ENCODE measurements at places on chromosomes 2 and 18.

- DNase-seq: no peak
Measured at GRCh38 chr2:42436370-42436769, 57.4 kb downstream of the KCNG3 start.

DNA sequence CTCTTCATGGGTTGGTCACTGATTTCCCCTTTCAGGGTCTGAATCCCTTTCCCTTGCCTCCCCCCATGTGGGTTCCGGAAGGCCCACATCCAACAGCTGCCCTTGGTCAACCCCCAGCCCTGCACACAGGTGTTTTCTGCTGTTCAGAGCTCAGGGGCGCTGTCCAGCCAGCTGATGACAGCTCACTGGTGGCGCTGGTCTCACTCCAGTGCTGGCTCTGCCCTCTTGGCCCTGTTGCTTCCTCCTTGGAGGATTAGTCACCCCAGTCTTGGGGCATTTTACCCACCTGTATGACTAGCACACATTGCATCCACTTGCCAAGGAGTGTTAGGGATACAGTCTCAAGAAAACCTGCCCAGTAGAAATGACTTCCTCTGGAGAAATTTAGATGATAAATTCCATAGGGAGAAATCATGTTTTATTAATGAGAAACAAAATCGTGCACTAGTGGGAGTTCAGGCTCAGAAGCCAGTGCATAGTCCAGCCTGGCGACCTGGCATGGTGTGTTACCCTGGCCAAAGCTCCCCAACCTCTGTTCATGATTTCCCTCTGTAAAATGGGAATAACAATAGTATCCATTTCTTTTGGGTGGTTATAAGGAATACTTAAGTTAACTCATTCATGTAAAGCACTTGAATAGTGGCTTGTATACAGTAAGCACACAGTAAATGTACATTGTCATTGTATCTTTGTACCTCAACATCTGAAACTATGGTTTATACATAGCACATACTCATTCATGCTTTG lies 21.6 kb downstream of the CRIM1 start:
- DNase-seq: no peak

GRCh38 chr18:12443551-12443950 lies 35.8 kb downstream of the PRELID3A start:
- DNase-seq: no peak

- no peak for DNase-seq
Measured at GRCh38 chr2:171391532-171391931, 42.3 kb downstream of the METTL8 start.

GRCh38 chr18:5891854-5892215 lies 3.5 kb downstream of the TMEM200C start:
- no peak for DNase-seq

DNA sequence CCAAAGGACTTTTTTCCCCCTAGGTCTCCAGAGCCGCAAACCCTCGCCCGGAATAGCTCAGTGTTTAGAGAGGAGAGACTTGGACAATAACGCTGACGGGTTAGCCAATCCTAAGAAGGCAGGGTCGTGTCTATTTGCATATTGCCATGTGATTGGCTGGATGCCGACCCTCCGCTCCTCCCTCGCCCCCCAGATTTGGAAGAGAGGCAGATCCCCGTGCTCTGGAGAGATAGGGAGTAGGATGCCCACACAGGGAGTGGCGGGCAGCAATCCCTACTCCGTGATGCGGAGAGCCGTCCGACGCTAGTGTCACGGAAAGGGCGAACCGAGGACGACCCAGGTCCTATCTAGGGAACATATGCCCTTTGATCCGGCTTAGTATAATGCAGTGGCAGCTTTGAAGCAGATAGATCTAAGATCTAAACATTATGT lies 1.4 kb downstream of the WNT6 start:
- no peak for DNase-seq

- DNase-seq: no peak
Measured at GRCh38 chr2:38077431-38077769, 1.4 kb upstream of the CYP1B1 start.

GRCh38 chr2:23659773-23660172 lies 267.1 kb downstream of the ATAD2B start:
- DNase-seq: no peak

DNA sequence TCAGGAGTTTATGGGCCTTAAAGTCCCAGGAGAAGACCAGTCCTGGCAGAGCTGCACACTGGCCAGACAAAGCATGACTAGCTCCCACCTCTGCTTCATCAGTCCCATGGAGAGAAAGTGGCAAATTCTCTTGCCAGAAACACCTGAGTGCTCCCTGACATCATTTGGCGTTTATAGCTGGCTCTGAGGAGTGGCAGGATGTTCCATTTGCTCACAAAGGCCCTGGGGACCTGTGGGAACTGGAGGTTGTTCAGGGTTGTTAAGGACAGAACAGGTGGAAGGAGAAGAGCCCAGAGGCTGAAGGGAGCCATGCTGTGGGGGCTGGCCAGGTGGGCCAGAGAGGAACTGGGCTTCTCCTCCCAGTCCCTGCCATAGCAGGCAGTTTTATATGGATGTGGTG lies 56.1 kb downstream of the RPL37A start:
- no peak for DNase-seq

- DNase-seq: no peak
Measured at GRCh38 chr18:24770311-24771024, 310.0 kb downstream of the HRH4 start.

DNA sequence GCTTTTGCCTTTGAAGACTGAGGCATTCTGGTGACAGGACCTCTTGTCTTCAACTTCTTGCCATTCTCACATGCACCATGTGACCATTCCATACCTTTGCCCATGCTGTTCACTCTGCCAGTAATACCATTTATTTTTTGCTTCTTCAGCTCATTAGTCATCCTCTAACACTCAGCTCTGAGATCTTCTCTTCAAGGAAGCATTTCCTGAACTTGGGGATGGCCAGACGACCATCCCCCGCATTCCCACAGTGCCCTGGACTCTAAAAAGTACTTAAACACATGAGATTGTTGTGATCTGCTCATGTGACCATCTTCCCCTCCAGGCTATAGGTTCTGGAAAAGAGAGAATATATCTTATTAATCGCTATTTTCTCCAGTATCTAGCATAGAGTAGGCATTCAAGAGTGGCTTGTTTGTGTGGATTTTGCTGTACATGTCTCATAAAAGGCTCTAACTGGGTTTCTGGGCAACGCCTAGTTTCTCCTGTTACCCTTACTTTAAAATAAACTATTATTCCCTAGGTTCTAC lies 33.9 kb downstream of the PAX3 start:
- DNase-seq: no peak

DNA sequence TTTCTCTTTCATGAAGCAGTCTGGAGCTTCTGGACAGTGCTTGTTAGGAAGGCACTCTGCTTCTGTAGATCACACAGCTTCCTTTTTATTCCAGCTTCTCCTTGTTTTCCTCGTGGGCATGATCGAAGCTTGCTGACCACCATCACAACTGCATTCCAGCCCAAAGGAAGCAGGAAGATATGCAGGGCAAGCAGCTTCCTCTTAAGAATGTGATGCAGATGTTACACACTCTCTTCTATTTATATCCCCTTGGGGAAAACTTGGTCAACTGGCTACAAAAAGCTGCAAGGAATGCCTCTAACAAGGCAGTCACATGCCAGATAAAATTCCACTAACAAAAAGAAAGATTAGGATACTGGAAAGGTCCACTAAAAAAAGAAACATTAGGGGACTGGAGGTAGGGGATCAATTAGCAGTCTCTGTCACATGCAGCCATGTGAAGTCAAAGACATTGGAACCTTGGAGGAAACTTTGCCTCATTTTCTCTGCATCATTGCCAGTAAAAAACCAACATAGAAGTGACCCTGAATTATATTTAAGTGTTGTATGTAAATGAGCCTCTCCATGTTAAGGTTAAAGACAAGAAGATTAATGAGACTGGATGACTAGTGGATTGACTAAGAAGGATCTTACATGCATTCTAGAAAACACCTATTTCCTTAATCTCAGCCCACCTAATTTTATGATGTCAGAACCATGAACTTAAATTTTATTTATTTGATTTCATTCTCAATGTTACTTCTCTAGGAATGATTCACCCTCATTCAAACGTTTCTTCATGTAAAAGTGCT lies 98.3 kb downstream of the NAB1 start:
- no peak for DNase-seq

DNA sequence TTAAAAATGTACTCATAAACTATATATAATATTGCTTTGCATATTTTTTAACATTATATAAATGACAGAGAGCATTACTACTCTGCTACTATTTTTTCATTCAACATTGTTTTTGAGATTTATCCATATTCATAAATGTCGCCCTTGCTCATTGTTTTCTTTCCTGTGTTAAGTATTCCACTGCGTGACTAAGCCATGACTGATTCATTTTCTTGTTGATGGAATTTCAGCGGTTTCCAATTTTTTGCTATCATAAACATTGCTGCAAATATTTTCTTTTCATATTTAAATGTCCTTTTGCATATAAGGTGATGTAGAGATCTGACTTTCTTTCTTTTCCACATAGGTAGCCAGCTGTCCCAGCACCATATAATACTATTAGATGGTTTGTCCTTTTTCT lies 57.6 kb downstream of the SFXN5 start:
- no peak for DNase-seq

- DNase-seq: no peak
Measured at GRCh38 chr2:142980246-142981068, 103.0 kb downstream of the KYNU start.

DNA sequence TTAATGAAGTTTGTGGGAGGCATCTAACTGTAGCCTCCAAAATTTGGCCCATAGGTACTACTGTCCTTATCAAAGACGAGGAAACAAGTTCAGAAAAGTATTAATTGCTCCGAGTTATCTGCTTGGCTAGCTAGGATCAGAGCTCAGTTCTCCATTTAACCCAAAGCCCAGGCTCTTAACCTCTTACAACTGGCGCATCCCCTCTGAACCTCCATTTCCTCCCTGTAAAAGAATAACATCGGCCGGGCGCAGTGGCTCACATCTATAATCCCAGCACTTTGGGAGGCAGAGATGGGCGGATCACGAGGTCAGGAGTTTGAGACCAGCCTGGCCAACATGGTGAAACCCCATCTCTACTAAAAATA lies 3.5 kb upstream of the MSH6 start:
- no peak for DNase-seq

DNA sequence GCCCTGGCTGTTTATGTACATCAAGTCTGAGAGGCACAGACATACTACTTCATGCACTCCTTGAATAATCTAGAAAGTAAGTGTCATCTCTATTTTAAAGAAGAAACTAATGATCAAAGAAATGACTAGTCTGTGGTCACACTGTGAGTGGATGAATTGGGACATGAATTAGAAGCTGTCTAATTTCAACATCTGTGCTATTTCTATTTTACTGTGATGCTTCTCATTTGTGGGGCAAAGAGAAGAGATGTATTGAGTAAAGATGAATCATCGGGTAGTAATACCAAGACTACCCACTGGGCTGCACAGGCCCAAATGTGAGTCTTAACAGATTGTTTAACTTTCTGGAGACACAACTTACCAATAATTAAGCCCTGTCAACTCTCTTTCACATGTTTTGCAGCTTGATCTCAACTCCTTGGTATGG lies 42.4 kb upstream of the MTIF2 start:
- DNase-seq: no peak

DNA sequence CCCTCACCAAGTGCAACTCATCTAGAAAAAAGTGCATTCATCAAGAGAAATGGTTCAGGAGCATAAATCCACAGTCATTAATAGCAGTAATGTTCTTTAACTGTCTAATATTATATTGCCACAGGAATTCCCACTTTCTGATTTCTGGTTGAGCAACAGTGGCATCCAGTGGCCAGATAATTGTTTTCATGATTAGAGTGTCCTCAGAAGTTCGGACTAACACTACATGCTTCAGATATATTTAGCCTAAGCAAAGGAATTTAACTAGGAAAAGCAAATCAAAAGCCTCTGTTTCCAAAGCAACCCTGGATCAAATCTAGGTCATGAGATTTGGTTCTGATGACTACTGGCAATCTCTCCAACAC lies 9.8 kb upstream of the ERBB4 start:
- DNase-seq: no peak

DNA sequence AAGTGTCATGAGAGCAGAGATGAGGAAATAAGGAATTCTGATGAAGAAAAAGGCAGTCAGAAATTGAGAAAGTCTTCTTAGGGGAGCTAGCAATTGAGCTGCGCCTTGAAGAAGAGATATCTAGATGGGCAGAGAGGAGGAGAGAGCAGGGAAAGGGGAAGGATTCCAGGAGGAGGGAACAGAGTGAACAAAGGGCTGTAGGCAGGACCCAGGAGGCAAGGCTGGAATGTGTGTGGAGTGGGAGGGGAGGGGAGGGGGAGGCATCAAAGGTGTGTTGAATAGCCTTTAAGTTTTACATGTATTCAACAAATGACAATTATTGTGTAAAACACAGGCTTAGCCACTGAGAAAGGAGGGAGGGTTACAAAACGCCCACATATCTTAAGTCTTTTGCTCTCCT lies 164.5 kb downstream of the TDRD15 start:
- DNase-seq: no peak

DNA sequence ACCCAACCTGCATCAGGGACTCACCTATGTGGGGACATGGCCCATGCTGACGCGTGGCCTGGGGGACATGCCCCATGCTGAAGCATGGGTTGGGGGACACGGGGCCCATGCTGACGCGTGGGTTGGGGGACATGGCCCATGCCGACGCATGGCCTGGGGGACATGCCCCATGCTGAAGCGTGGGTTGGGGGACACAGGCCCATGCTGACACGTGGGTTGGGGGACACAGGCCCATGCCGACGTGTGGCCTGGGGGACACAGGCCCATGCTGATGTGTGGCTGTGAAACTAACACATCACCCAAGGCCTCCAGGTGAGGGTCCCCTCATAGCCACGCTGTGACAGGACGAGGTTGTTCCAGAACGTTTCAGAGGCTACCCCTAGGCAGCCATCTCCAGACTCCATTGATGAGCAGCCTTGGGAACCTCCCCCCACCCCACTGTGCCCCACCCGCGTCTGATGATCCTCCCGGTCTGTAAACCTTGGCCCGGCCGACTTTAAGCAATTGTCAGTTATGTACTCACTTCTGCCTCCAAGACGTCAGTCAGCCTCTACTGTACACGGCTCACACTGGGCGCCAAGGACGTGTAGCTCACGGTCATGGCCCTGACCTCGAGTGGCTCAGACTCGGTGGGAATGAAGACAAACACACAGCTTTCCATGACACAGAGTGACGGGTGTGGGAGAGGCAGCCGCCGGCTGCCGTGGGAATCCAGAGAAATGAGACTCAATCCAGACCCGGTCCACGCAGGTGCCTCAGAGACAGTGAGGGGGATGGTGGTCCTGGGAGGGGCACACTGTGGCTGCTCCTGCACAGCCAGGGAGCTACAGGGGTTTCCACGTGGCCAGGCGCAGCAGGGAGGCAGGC lies 50.2 kb upstream of the SLC66A3 start:
- DNase-seq: no peak

- no peak for DNase-seq
Measured at GRCh38 chr2:48322251-48322650, 207.7 kb upstream of the STON1 start.

GRCh38 chr18:38571651-38572050 lies 1006.1 kb upstream of the CELF4 start:
- no peak for DNase-seq

DNA sequence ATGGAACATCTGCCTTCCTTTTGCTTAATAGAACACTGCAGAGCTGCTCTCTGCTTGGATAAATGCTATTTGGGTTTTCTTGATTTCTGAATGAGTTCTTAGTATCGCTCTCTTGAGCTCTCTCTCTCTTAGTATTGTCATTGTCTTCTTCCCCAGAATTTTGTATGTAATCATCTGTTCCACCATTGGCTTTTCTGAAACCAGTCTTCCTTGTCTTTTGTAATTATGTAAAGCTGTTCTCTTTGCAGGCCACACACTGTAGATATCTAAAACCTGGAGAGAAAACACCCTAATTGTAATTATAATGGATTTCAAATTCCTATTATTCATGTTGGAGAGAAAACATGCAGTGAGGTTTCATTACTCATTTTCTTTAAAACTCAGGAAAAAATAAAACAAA lies 333.1 kb upstream of the CHAC2 start:
- no peak for DNase-seq
